ENCODE measurements at places on chromosomes 3 and 15.

DNA sequence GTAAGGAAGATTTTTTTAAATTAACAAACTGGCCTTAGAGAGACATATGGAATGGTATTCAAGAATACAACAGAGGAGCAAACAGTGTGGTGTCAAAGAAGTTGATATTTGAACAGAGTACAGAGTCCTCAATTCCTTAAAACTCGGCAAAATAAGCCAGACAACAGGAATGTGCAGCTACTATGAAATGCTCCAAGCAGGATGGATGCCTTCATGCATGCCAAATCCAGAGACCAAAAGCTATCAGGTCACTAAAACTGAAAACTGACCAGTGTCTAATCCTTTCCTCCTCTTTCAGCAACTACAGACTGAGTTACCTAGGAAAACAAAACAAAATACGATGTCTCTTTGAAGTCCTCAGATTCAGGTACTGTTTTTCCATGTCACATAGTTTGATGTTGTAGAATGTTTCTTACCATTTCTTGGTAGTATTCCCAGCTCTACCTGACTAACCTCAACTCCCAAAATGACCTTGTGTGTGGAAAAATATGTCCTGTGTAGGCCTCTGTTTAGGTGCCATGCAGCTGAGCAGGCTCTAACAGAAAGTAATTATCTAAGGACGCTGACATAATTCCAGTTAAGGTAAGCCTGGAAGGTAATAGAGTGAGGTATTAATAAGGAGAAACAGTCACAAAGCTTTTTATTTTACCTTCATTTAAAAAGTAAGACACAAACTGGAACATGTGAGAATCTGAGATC is 46.9 kb downstream of the TBL1XR1 start:
- DNase-seq, result no peak

DNA sequence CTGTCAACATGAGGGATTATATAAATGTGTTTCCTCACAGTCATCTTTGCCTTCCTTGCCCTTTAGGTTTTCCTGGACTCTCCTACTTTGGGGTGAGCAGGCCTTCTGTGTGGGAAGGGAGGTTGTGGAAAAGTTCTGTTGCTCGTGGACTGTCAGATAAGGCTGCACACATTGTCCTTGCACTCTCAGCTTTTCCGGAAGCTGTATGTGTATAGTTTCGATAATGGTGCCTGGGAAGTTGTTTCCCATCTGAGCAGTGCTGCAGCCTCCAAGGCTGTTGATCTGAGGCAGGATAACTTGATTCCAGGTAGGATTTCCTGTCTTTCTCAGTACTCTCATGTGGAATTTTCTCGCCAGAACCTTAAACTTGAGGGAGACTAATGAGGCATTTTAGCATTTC is 297.8 kb upstream of the AZI2 start:
- DNase-seq, result no peak

GRCh38 chr15:80636675-80637074 is 58.4 kb upstream of the ABHD17C start:
- DNase-seq, result no peak

DNA sequence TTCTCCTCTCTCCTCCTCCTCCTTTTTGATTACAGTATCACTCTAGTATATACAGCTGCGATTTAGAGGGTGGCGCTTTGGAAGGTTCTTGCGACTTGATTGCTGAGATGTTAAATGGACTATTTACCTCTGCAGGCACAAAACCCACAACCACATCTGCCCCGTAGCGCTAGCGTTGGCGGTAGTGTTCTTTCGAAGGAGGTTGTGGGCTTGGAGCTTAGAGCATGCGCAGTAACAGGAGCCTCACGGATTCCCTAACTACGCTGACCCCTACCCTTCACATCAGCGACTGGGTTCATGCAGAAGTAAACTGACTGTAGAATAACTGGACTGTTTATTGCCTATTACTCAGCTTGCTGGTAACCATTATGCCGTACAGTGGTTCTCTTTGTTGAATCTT is 58.0 kb downstream of the CGGBP1 start:
- no peak for DNase-seq

DNA sequence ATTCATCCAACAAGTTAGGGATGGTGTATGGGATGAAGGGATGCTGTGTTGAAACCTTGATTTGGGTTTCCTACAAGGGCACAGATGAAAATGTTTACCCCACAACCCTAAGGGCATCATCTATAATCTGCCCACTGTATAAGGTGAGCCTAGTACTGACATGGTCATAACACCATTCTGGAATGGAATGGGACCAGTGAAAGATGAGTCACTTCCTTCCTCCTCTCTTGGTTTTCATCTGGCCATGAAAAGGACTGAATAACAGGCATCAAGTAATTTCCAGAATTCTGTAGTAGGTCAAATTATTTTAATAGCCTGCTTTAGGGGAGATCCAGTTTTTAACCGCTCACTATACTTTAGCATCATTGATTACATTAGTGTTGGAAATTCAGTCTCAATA is 538.6 kb downstream of the NR2F2 start:
- DNase-seq, result no peak

DNA sequence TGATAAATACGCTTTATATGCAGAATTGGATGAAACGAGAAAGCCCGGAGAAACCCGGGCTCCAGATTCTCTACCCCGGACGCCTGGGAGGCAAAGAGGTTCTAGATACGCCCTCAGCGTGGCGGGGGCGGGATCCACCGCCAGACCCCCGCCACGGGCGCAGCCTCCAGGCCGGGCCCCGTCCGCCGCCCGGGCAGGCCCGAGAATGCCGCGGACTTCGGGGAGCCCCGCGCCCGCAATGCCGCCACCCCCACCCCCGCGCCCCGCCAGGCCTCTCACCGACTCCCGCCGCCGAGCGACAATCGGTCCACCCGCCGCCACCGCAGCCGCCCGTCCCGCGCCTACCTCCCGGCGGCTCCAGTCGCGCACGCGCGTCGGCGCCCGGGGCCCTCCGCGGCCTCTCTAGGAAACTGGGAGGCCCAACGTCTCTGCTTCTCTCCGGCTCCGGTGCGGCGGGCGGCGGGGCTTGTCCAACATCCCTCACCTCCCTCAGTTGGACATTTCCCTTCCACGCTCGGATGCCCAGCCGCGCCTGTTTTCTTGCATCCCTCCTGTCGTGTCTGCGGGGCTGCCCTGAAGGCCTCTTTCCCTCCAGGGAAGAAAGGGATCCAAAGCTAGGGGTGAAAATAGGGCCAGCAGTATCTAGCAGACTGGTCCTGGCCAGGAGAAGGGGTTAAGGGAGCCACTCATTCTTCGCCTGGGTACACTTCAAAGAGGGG is at the start of gene ZNF445:
Gene ZNF445, minus strand, starts transcription at position 359 of the 719 bp plus-strand sequence. CDS start 22,121 bp downstream, outside the sequence.
- DNase-seq, result peak; percentile 86

- peak; percentile 85 for DNase-seq
Observed at GRCh38 chr3:43770426-43771103, 79.8 kb downstream of the ABHD5 start.

DNA sequence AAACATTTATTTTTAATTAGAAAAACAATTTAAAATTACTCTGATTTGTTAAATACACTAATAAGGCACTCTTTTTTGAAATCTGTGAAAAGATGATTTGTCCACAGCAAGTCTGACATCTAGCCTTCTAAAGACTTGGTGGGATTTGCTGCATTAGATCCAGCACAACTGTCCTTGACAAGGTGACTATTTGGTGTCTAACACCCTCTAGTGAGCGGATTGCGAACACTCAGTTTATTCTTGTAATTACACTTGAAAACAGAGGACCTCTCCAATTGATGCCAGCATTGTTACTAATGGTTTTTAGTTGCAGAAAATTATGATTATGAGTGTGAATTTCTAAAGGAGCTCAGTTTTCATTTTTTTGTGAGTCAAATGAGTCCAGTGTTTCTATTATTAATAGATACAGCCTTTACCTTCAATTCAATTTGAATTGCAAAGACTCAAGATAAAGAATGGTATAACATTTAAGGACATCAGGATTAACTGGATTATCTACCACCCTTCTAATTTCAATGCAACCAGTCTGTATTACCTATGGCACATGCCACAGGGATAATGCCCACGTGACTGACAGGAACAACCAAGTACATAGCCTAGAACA is 29.7 kb upstream of the STRIT1 start:
- DNase-seq, result no peak

GRCh38 chr3:127196466-127197299 is 3.8 kb downstream of the PRR23E start:
- no peak for DNase-seq

- DNase-seq, result no peak
Observed at GRCh38 chr3:169628567-169628966, 34.9 kb downstream of the MECOM start.

DNA sequence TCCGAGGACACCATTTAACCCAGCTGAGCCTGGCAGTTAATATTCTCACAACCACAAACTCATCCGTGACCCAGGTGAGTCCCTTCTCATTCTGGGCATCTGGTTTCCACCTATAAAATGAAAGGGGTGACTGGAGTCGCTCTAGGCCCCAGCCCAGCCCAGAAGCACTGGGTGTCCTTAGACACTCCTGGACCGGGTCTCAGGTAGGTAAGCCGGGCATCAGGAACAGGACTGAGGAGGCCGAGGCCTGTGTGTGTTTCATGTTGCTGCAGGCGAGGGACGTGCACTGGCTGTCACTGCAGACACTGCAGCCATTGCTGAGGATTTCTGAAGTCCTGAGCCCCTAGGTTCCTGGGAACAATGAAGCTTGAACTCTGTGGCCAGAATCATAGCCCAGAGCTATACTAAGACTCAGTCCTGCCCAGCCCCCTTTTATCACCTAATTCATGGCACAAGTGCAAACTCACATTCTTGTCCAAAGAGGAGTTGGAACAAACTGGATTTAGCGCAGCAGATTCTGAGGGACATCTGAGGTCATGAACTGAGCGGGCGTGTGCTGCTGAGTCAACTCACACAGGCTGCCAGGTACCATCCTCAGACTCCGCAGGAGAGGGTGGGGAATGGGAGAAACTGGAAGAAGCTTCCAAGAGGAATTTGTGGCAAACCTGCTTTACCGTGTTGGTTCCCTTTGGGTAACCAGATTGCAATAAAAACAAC is 184.9 kb downstream of the FAM43A start:
- DNase-seq, result no peak

DNA sequence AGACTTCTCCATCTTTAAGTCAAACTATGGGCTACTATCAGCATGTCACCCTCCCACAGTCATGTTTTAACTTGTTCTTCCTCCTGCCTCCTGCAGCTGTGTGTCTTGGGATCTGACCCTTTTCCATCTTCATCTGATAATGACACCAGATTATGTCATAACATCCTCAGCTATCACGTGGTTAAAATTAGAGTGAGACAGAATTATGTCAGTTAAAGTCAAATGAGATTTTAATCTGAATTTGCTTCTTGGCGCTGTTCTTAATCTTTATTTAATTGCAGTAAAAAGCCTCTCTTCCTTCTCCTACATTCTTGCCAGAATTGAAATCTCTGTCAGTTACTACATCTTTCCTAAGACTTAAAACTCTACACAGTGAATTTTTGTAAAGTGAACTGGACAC is 107.2 kb downstream of the ARPP21 start:
- DNase-seq, result no peak

GRCh38 chr3:178054471-178054870 is 481.8 kb upstream of the KCNMB2 start:
- DNase-seq, result no peak

- DNase-seq, result no peak
Observed at GRCh38 chr3:112647122-112647521, 6.2 kb upstream of the CCDC80 start.

DNA sequence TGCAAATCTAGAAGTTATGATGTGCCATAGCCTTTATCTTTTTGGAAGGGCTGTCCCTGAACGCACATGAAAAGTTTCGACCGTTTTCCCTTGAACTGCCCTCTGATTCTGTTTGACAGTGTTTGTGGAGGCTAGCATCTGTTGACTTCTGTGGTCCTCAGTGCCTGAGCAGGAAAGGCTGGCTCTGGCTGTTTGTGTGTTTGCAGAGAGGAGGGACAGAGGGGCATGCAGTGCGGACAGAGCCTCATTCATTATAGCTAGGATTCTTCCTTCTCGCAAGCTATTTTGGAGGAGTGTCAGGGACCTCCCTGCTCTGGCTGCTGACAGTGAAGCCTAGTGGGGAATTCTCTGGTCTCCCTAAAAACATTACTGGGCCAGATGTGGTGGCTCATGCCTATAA is 64.5 kb downstream of the CDAN1 start:
- no peak for DNase-seq

- no peak for DNase-seq
Observed at GRCh38 chr3:171953301-171954022, 85.9 kb upstream of the FNDC3B start.

DNA sequence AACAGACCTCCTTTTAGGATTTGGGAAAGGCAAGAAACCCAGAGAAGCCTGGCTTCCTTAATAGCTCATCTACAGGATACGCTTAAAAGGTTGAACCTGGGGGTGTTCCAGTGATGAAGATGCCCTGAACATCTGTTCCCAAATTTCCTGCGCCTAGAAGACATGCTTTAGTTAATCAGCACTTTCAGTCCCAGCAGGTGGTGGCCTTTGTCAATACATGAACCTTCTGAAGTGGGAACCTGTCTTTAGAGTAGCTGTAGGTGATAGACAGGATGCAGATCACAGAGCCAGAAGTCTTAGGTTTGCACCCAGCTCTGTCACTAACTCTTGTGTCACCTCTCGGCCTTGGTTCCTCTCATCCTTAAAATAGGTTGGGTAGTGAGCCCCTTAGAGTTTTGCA is 149.7 kb upstream of the SYNPR start:
- DNase-seq, result no peak

DNA sequence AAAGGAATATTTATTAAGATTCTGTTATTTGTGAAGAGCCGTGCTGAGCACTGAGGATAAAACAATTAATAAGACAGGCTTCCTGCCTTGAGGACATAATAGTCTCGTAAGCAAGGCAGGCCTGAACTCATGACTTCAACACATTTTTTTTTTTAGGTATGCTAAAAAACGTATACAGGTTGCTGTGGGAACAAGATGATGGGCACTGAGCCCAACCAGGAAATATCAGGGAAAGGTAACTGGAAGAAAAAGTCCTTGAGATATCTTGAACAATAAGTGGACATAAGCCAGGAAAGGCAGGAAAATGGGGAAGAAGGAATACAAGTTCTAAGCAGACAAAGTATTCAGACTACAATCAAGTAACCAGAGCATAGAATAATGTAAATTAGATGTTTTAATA is 26.1 kb downstream of the CERS3 start:
- DNase-seq, result no peak

Measured in tibial artery (tissue), 4 donors.